ENCODE measurements at places on chromosomes 12 and 14.
A peak's percentile ranks its signal among the peaks of the same experiment; 100 is the strongest.

GRCh38 chr14:69561893-69562292 lies 12.8 kb downstream of the CCDC177 start:
- no peak for DNase-seq

DNA sequence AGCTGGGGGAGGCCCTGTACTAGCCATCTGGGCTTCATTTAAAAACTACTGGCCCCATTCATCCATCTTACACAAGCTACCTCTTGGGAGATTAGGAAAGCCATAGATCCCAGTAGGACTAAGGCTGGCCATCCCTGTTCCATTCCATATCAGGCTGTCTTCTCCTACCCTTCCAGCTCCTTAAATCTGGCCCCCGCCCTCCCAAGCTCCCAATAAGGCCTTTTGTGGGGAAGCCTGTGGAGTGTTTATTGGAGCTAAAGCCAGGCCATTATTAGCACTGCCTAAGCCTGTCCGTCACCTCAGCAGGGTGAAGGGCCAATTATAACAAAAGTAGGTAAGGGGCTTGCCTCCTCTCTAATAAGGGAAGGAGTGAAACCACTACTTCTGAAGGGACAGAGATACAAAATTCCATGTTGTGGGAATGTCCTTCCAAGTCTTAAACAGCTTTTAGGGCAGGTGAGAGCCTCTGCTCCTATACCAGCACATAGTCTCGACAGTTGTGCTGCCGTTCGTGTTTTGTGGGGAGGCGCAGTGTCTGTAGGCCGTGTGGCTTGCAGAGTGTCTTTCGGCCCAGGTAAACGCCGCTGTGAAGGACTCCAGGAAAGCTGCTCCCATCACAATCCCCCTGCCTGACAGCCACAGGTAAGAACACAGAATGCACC lies 3.7 kb downstream of the MYL6 start:
- DNase-seq = no peak

DNA sequence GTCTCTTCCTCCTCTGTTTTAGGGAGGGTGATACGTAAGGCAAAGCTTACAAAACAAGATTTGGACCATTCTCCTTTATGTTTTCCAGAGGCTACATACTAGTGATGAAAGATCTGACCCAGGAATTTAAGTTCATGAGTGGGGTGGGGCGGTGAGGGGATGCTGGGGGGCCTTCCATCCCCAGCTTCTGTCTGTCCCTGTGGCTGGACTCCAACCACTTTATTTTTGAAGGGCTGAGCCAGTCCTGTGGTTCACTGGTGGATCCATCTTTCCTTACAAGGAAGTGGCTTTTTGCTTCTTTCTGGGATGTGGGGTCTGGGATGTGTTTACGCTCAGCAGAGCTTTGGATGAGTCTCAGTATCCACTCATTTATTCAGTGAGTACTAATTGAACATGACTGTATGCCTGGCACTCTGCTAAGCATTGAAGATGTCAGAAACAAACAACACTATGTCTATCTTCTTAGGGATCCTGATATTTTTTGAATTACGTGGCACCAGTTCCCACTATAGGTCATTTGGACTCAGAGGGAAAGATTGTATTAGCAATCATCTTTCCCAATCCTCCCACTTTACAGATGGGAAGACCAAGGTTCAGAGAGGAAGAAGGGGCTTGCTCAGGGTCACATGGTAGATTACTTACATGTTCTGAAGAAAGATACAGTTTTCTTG lies 291.8 kb upstream of the TBX3 start:
- DNase-seq = no peak

- peak; percentile 44 for DNase-seq
Measured at GRCh38 chr12:113232840-113233585, 11.7 kb downstream of the TPCN1 start.

- DNase-seq = no peak
Measured at GRCh38 chr14:89673512-89674225, 256.6 kb upstream of the FOXN3 start.

- no peak for DNase-seq
Measured at GRCh38 chr12:59168647-59169046, 248.3 kb upstream of the LRIG3 start.

DNA sequence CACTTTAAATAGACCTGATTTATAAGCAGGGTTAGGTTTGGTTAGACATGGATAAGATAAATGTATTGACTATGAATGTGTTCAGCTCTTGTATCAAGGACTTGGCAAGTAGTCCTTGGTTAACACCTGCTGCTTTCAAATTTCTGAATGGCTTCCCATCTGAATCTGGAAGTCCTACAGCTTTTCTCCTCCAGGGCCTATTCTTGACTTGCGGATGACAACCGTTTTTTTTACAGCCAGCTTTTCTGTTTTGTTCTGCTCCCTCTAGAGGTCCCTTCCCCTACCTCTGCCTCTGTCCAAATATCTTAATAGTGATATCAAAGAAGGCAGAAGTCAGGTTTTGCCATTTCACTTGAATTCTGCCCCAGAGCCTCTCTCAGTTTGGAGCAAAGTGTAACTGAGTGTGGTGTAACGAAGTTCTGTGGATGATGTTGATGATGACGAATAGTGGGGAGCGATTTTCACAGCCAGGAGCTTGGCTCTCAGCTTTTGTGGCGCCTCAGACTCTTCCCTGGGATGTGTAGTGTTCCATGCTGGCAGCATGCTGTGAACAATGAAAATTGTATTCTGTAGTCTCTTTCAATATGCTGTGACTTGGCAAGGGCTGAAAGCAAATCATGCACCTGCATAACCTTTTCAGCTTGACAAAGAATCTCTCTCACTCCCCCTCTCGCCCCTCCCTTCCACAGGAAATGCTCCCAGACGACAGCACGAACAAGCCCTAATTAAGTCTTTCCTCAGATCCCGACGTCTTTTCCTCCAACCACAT lies 5.0 kb upstream of the SLC4A8 start:
- no peak for DNase-seq

DNA sequence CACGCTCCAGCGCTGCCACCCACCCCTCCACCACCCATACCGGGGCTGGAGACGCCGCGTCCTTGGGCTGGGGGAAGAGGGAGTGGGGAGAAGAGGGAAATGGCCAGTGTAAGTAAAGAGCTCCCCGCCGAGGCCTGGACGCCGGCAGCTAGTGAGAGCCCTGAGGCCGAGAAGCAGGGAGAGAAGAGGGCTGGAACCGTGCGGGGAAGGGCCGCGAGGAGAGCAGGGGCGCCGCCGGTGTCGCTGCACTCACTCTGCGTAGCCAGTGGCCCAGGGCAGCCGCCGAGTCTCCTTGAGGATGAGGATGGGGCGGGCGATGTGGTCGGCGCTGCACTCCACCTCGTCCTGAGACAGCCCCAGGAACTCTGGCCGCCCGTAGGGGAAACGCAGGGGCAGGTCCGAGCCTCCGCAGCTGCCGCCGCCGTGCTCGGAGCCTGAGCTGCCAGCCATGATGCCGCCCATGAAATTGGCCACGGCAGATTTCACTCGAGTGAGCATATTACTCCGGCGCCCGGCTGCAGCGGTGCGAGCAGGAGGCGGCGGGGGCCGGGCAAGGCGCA lies 631 bp downstream of the PPM1H start:
- DNase-seq = no peak

DNA sequence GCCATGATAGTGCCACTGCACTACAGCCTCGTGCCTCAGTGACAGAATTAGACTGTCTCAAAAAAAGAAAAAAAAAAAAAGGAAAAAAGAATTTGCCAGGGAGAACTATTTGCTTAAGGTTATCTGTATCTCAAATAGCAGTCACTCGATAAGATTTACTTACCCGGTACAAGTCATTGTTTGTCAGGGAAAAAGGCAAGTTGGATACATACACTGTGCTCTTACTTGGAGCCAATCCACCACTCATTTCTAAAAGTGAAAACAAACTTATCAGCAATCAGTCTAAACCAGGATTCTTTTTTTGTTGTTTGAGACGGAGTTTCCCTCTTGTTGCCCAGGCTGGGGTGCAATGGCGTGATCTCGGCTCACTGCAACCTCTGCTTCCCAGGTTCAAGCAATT lies 2.0 kb downstream of the ZCRB1 start:
- no peak for DNase-seq

DNA sequence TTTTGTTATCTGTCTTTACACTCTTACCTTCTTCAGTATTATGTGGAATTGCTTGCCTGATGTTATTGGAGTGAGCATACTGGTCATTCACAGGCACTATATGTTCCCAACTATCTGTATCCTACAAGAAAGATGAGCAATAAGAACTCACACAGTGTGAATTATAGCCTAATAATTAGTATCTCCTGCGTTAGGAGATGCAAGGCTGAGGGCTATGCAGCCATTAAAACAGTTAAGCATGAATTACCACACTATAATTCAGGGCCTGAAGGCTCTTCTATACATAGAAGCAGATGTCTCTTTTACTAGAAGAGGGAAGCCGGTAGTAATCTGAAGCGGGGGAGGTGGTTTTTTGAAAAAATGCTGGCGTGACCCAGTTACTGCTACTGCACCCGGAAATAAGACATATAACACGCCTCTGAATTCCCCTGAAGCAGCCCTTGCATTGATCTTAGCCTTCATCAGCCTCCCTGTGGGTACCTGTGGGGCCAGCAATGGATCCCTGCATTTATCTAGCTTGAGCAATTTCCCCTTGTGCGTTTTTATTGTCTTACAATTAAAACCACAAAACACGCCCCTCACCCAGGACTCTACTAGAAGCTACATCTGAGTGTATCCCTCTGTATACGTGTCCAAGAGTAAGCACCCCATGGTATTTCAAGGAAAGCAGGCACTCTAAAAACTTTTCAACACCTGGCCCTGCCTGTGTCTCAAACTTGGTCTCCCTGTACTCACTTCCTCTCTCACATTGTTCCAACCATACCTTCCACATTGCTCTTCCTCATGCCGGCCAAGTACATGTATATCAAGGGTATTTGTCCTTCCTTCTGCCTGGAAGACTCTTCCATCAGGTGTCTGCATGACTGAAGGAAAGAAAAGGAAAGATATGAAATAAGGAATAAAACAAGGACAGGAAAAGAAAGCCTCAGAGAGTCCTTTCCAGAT lies 210.9 kb upstream of the ARID2 start:
- peak; percentile 19 for DNase-seq

DNA sequence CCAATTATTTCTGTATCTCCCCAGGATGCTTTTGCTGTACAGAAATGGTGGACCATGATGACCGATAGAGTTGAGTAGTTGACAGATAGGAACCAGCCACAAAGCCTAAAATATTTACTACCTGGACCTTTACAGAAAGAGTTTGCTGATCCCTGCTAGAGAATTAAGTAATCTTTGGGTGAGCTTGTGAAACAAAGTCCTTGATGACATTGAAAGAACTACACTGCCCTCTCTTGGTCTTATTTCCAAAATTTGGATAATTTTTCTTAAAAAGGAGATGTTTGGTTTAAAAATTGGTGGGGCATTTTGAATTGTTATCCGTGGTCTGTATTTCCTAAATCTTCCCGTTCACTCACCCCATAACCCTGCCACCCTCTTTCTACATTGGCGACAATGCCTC lies 13.7 kb upstream of the TCTN1 start:
- no peak for DNase-seq

GRCh38 chr14:33932576-33933345 lies 18.1 kb downstream of the EGLN3 start:
- DNase-seq = no peak

GRCh38 chr14:61244009-61244408 lies 37.1 kb downstream of the TMEM30B start:
- DNase-seq = no peak

DNA sequence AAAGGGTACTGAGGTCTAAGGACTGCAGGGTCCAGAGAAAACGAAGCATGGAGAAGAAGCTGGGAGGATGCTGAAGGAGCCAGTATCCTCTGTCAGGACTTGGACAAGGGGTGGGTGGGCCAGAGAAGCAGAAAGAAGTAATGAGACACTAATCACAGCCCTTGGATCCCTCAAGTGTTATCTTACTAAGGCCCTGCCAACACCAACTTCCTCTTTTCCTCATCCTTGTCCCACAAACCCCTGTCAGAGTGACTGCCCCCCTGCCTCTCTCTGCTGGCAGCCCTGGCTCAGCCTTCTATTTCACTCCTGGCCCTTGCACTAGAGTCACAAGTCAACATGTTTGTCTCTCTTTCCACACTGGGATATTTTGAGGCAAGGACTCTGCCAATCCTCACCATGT lies 3.8 kb upstream of the ASIC1 start:
- DNase-seq = no peak

DNA sequence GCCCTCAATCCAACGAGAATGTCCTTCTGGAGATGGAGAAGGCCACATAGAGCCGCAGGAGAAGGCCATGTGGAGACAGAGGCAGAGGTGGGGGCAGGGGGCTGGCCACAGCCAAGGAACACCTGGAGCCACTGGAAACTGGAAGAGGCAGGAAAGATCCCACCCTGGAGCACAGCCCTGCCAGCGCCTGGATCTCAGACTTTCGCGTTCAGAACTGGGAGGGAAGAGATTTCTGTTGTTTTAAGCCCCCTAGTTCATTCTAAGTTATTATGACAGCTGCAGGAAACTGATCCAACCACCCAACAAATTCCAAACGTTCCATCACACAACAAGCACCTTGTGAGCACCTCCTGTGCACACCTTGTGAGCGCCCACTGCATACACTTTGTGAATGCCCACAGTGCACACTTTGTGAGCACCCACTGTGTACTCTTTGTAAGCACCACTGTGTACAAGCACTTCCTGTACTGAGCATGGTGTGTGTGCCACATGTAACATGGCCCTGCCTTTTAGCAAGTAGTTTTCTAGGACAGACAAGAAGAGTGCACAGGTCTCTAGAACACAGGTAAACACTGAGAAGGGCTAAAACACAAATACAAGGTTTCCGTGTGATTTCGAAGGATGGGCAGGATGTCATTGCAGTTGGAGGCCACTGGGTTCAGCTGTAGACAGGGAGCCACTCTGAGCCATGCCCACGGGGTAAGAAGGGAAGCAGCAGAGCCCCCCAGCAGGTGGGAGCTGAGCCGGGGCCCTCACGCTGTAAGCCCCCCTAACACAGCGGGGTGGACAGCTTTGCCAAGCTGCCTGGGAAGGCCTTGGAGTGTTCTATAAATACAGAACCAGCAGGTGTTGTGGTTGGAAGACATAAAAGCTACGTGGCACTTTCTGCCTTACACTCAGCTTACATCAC lies 15.4 kb downstream of the RIMBP2 start:
- DNase-seq = no peak

DNA sequence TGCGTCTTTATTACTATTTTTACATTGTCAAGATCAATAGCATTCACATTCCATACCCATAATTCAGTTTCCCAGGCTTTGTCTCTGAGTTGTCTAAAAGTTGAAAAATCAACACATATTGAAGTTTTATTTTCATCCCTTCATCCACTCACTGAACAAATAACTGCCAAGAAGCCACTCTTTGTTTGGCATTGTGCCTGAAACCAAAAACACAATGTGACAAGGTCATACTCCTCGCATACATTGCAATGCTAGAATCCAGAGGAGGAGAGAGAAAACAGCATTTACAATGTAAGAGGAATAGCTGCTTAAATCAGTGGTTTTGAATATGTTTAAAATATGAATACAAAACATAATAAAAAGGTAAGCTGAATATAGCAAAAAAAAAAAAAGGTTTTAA lies 71.8 kb downstream of the CCDC60 start:
- DNase-seq = no peak

DNA sequence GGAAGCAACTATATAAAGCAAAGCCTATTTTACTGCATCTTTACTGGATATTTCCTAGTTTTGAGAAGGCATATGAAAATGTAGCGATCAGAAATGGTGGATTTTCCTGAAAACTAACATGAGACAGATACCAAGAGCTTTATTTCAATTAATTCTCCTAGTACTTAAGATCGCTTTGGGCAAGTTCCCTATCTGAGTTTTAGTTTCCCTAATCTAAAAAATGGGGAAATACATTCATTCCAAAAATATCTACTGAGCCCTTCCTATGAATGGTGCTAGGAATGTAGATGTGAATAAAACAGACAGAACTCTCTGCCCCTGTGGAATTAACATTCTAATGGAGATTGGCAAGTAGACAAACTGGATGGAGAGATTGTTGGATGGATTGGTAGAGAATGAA lies 8.4 kb downstream of the CATSPERB start:
- no peak for DNase-seq

Measured in stimulated activated CD4-positive, alpha-beta T cell treated with anti-CD3 and anti-CD28 coated beads, Interleukin-4, amount 100 ng/mL, for 48 hours (primary cell).